ENCODE measurements at places on chromosomes 6 and 20.

DNA sequence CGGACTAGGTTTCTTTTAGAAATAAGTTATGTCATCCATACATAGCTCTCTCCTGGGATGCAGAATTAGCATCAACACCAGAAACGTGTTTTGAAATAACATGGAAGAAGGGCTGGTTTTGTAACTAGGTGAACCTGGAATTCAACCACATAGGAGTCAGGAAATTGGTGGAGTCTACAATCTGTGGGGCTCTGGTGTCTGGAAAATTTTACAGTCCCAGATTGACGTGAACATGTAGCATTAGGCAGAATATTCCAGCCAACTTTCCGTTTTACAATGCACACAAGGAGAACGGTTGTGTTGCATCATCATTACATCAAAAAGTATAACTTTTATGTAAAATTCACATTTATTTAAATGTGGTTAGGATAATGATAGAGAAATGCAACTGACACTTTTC lies 1.9 kb downstream of the KCNQ5 start:
- no peak for DNase-seq

DNA sequence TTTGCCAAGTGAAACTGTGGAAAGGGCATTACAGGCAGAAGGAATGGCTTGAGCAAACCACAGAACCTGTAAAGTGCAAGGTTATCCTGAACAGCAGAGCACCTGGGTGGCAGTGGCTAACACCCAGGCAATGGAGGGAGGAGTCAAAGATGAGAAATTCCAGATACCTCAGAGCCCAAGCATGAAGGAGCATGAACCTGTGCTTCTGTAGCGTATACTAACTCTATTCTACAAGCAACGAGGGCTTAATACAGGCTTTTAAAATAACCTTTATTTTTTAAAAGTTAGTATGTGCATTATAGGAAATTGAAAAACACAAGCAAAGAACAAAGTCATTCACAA lies 77.0 kb downstream of the CNBD2 start:
- no peak for DNase-seq

- DNase-seq, result no peak
Measured at GRCh38 chr6:158764183-158764849, 54.9 kb downstream of the EZR start.

GRCh38 chr6:155645325-155645724 lies 189.7 kb upstream of the NOX3 start:
- no peak for DNase-seq

GRCh38 chr6:31453259-31453658 lies 44.7 kb upstream of the MICB start:
- no peak for DNase-seq

DNA sequence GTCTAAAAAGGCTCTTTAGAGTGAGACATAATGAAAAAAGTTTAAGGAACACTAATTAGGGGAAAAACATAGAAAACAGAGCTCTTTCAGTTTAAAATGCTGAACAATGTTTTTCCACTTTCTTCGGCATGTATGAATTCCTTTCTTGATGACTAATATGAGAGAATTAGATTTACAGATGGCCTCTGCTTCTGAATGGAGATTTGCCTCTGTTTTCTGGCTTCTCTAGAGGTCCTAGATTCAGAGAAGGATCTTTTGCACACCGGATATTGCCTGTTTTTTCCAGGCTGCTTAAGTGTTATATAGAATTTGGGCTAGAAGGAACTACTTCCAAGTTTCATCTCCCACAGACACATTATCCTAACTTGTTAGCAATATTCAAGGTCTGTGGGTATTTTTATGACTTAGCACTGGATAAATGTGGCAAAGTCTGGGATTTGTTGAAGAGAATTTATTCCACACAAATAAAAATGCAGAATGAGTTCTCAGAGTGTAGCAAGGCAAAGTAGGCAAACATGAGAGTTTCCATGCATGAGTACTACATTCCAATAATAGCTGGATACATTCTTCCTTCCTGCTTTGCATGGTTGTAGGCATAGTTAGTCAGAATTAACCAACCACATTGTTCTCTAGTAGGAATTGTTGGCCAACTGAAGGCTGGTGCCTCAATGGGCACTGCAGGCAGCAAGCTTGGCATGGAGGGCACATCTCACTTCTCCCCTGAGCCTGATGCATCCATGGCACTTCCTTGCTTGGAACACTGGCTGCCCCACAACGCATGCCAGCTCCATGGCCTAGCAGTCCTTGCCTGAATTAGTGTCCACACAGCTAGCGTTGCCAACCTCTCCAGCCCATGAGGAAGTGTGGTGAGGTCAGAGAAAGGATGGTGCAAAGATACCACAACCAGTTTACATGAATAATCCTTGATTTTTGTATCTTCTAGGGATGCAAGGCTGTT lies 224.2 kb downstream of the CLIC5 start:
- no peak for DNase-seq

GRCh38 chr6:88867841-88868731 lies 95.3 kb downstream of the RNGTT start:
- no peak for DNase-seq

DNA sequence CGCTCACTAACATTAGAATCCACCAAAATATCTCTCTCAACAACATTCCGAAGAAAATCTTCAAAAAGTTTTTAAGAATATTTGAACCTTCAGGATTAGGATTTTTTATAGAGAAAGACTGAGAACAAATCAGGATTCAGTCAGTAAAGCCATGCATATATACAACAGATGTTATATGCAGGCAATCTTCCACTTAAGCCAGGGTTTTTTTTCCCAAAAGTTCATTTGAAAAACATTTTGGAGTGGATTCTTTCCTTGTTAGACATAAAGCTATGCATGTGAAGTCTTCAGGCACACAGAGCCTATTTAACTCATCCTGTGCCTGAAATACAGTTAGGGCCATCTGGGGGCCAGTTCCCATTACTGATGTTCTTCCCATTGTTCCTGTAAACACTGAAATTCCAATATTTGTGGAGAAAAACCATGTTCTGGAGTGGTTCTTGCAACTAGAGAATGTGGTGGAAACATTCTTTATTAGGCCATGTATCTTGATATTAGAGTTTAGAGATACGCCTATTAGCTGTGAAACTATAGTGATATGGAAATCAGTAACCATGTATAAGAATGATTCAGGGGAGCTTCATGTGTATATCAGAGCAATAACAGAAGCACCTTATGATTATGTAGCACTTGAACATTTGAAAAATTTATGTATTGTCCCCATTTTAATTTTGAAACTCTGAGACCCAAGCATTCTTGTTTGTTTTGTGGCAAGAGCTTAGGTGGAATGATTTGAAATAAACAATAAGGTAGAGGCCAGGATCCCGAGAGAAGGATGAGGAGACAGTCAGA lies 61.7 kb downstream of the PLEKHG1 start:
- no peak for DNase-seq

DNA sequence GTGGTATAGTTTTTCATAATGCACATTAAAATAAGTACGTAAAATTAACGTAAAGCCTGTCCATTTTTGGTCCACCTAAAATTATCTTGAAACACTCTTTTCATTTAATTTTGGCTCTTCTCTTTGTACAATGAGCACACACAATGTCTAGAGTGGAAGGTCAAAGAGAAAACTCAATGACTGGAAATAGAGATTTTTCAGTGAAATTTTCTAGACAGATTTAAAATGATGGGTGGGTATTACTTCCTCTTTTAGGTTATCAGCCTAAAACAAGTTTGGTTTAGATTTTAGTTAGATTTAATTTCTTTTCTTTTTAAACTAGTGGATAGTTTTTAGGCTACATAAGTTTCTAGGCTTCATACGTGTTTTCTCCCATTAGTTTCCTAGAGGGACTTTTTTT lies 24.9 kb downstream of the DSE start:
- DNase-seq, result no peak

GRCh38 chr6:170442596-170442995 lies 110.5 kb downstream of the PSMB1 start:
- no peak for DNase-seq

GRCh38 chr6:46963039-46963438 lies 41.3 kb upstream of the ADGRF5 start:
- no peak for DNase-seq

- DNase-seq, result no peak
Measured at GRCh38 chr6:42562788-42563405, 932 bp upstream of the UBR2 start.

DNA sequence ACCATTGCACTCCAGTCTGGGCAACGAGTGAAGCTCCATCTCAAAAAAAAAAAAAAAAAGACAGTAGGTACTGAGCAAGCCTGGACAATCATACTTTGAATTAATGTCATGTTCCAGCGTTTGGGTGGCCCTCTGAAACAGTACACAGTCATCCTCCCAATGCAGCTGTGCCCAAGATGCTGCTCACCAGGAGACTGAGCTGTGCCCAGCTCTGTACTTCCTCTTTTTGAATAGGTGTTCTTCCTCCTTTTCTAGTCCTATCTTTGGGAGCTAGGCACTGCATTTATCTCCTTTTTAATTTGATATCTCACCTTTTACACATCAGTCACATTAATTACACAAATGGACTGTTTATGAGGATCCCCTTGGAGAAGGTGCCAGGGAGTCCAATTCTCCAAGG lies 101.5 kb downstream of the RPP40 start:
- no peak for DNase-seq

DNA sequence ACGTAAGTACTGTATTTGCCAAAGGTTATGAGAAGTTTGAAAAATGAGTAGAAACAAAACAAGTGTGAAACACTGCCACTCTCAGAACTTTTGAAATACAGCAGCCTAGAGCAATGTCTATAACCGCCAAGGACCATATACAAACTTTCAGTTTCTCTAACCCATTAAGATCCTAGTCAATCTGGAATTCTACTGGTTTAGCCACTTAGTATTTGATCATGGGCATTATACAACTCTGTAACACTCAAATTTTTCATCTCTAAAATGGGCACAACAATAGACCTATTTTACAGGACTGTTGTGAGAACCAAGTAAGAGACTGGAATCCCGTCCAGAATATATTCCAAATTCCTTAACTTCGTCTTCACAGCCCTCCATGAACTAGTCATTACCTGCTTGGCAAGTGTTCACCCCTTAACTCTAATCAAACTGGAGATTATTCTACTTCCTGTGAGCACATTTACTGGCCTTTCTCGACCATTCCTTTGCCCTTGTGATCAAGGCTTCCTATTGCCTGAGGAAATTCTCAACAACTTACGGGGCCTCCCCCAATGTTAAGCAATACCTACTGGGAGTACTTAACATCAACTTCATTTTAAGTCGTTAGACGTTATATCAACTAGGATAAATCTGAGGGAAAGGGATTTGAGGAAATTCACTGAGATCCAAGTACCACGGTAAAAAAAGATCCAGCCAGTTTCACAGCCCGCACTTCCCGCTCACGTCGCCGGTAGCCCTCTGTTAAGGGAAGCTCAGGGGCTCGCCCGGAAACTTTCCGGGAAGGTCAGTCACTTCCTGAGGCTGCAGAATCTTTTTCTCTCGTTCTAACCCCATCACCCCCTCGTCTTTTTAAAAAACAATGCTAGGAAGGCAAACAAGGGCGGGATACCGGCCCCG lies 1.1 kb downstream of the EIF2S2 start:
- peak; percentile 30 for DNase-seq

GRCh38 chr20:59491884-59492283 lies 112.5 kb upstream of the PHACTR3 start:
- no peak for DNase-seq

DNA sequence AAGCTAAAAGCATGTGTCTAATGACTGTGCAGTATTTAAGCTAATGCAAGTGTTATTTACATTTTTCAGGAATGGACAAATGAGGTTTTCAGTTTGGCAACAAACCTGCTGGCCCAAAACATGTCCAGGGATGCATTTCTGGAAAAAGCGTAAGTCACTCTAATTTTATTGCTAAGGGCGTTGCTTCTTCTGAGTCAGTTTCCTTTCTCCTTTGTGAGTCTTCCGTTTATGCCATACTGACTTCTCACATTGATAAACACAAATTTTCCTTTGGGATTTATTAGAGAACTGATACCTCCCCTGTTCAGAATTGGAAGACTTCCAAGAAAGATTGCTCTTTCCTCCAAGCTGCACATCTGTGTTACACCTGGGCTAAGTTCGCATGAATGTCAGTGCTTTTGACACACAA lies 422.9 kb upstream of the PLCB4 start:
- DNase-seq, result no peak

DNA sequence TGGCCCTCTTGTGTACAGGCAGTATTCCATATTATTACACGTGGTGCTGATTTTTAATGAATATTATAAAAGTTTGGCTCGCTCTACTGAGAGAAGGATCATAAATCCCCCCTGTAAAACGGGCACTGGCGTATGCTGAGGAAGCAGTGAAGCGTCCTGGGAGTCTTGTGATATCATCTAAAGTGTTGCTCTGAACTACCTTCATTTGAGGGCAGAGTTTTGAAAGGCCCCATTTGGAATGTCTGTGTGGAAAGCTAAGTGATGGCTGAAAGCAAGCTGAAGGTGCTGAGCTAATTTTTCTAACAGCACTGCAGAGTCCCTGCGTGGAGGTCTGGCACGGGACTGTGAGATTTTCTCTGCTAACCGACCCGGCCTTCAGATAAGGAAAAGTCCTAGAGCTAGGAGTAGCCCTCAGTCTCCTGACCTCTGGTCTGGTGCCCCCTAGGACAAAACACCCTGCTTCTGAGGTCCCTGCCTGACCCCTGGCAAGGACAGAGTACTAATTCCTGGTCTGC lies 1.3 kb upstream of the BACH2 start:
- no peak for DNase-seq

- no peak for DNase-seq
Measured at GRCh38 chr20:24787071-24787470, 162.0 kb upstream of the CST7 start.

DNA sequence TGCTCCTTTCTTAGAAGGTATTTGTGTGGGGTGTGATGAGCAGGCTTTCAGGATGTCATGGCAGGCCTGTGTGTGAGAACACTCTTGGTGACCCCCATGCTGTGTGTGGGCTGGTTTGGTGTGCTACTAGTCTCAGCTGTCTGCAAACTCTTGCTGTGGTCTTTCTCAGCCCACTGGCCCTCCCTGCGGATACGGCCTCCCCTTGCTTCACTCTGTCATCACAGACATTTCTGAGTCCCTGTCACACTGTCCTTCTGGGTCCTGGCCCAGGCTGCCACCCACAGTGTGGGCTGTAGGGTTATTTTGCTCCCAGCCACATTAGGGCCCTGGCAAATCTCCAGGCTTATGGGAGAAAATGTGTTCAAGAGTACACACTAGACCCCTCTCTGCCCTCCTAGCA lies 39.0 kb upstream of the ARMC2 start:
- DNase-seq, result no peak

GRCh38 chr6:7101290-7101689 lies 6.5 kb upstream of the RREB1 start:
- no peak for DNase-seq

- no peak for DNase-seq
Measured at GRCh38 chr20:15638816-15639215, 934.4 kb downstream of the KIF16B start.

Measured in CD4-positive, alpha-beta T cell treated with Interleukin-4 for 4 hours (primary cell).